SHP77 treated with DMSO at 0.1 percent for 48 hours (cell line): ENCODE measurements at places on chromosomes 3 and 15.

GRCh38 chr3:156519758-156520162 lies 35.2 kb downstream of the SSR3 start:
- no peak for DNase-seq

DNA sequence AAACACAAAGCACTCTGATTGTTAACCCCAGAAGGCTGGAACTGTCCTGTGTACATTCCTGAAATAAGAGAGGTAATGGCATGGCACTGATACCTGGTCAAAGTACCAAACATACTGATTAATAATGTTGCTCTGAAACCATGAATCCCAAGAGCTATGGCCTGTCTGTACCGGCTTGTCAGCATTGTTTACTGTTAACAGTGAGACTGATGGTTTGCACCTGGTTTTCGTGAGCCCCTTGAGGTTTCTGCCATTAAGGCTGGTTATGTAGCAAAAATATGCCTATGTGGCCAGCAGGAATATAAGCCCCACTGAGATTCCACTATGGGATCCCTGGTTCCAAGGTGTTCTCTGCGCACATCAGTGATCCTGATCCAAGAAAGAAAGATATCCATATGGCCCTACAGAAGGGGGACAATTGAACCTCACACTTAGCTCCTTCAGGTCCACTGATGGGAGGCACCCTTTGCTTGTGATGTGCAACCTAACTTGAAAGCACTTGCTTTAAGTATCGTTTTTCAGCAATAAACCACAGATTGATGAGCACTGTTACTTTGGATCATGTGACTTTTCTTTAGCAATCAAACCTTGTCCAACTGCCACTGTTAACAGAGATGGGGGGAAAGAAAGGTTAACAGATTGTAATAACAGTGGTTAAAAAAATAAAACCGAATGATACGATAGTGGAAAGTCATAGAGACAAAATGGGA lies 65.2 kb downstream of the TBL1XR1 start:
- no peak for DNase-seq

- no peak for DNase-seq
Measured at GRCh38 chr3:187013159-187013716, 82.9 kb downstream of the ST6GAL1 start.

GRCh38 chr3:177364236-177364635 lies 167.0 kb upstream of the TBL1XR1 start:
- no peak for DNase-seq
